ENCODE measurements at places on chromosomes 6 and 20.

- no peak for DNase-seq
Observed at GRCh38 chr6:106110164-106110826, 24.2 kb downstream of the PRDM1 start.

GRCh38 chr6:96743496-96743895 is 93.8 kb downstream of the GPR63 start:
- no peak for DNase-seq

GRCh38 chr6:144344646-144345045 is 59.5 kb downstream of the UTRN start:
- DNase-seq, result no peak

DNA sequence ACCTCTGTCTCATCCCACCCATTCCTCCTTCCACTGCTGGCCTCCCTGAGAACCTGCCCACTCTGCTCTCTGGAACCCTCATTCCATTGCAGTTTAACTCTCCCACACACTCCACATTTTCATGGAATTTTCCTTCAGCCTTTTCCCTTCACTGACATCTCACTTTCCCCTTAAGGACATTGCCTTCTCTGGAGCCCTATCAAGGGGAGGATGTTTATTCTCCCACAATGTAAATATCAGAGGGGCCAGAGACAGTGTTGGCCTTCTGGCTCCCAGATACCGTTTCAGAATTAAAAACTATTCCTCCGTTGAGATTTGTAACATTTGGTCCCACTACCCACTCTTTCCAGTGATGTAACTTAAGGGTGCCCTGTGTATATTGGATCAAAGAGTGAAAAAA is 199.5 kb upstream of the KCNK16 start:
- no peak for DNase-seq

DNA sequence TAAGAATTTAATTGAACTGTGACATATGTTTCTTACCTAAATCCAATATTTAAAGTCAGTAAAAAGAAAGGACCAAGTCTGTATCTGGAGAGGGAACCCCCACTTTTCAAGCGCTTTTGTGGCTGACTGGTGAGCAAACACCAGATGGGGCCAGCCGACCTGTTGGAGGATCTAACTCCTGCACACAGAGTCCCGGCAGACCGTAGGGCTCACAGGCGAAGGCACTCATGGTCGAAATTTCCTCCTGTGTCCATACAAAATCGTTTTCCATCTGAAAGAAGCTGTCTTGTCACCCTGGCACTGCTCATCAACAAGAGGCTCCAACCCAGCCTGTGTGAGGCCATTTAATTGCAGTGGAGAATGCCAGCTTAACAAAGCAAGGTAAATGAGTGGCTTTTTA is 94.0 kb downstream of the SCML4 start:
- no peak for DNase-seq

- no peak for DNase-seq
Observed at GRCh38 chr6:149093643-149094042, 223.9 kb upstream of the TAB2 start.

DNA sequence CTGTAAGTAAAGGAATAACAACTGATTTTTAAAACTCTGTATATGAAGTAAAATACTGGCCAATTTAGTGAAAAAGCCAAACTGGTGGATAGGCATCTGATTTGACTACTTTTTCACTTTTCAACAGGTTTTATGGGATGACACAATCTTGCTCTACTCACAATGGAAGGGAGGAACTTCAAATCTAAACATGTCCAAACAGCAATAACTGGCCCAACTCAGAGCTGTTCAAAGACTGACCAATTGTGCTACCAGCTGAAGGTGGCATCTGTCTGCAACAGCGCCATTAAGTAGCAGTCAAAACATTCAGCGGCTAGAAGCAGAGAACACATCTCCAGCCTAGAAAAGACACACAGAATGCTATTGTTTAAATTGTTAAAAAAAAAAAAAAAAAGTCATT is 44.6 kb downstream of the SESN1 start:
- DNase-seq, result no peak

- no peak for DNase-seq
Observed at GRCh38 chr20:31922181-31922580, 29.7 kb downstream of the PDRG1 start.

DNA sequence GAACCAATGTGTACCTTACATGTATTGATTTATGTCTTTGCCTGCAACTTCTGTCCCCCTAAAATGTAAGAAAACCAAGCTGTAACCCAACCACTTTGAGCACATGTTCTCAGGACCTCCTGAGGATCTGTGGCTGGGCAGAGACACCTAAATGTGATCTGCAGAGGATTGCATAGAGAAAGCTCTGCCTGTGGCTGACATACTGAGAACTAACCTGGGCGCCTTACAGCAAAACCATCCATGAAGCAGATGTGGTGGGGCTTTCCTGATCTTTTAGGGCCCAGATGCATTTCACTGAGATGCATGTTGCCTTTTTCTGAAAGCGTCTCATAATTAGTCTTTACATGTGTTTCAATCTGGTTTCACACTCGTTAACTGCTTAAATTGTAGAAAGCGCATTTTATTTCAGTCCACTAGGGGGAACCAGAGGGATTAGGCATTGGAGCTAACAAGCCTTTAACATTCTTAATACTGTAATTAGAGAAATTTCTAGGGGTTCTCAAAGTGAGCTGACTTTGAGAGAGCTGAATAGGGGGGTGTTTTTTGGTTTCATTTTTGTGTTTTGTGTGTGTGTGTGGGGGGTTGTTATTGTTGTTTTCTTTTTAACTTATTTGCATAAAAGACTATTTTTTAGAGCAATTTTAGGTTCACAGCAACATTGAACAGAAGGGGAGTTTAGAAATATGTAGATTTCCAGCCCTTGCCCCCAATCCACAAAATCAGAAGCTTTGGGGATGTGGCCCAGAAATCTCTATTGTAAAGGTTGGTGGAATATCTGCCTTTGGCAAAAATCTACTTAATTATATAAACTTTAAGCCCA is 50.9 kb upstream of the FAM184A start:
- DNase-seq, result no peak

GRCh38 chr20:43969501-43970182 is 55.0 kb downstream of the TOX2 start:
- no peak for DNase-seq

- no peak for DNase-seq
Observed at GRCh38 chr20:59289994-59290393, 10.4 kb upstream of the EDN3 start.

- DNase-seq, result no peak
Observed at GRCh38 chr6:38476141-38476540, 163.6 kb downstream of the BTBD9 start.

DNA sequence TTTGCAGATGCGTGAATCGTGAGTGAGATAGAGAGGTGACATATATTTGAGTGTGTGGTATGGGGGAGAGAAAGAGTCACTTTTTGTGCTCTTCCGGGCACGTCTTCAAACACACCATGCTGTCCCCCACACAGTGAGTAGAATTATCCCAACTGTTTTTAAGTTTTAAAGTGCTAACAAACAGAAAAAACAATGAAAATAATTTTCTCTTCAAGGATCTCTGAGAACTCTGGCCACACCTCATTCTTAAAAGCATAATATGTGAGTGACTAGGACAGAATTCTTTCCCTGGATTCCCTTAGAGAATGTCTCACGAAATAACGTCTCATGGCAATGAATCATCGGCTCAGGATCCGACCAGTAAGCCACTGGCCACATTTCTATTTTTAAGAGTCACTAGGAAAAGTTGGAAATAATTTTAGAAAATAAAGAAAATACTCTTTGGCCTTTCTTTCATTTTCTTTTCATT is 235.7 kb upstream of the ZNF217 start:
- DNase-seq, result no peak

- no peak for DNase-seq
Observed at GRCh38 chr20:45407067-45407745, 883 bp upstream of the DBNDD2 start.

GRCh38 chr6:63813566-63814120 is 178.0 kb downstream of the PHF3 start:
- no peak for DNase-seq

GRCh38 chr6:138499303-138500018 is at the start of gene NHSL1:
Gene NHSL1 (minus strand): TSS chr6:138499494. CDS start chr6:138499290, 204 bp downstream.
- DNase-seq, result no peak

- DNase-seq, result no peak
Observed at GRCh38 chr6:79627422-79627821, 3.7 kb upstream of the SH3BGRL2 start.

GRCh38 chr20:62066339-62066982 is 780 bp upstream of the TAF4 start:
- no peak for DNase-seq

DNA sequence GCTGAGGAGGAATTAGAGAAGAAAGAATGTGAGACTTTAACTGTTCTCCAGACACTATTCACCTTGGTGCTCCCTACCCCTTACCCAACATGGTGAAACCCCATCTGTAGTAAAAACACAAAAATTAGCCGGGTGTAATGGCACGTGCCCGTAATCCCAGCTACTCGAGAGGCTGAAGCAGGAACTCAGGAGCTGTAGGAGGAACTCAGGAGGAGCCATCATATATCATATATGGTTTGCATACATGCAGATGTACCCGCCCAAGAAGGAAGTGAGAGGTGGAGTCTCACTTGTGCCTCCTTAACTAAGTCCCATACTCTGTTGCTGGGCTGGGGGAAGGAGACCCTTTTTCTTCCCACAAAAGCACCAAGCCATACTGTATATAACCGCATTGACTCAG is 35.5 kb upstream of the ME1 start:
- DNase-seq, result no peak

DNA sequence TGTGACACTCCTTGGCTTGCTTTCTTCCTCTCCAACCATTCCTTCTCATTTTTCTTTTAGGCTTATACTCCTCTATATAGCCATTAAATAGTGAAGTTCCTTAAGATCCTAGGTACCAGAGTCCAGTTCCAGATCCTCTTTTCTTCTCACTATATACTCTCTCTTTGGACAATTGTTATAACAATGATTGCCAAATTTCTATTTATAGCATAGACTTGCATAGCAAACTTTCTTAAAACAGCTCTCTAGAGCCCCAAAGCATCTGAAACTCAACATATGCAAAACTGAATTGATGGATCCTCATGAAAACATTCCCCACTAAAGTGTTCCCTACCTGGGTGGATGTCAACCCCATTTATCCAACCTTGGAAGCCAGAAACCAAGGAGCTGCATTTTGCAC is 13.4 kb downstream of the PHIP start:
- no peak for DNase-seq

GRCh38 chr6:166905013-166905412 is 51.3 kb downstream of the RNASET2 start:
- no peak for DNase-seq

GRCh38 chr6:31497531-31498476 is at the start of gene MICB:
Gene MICB (plus strand): TSS chr6:31498145. CDS start chr6:31498194, 49 bp downstream.
- DNase-seq, result no peak

DNA sequence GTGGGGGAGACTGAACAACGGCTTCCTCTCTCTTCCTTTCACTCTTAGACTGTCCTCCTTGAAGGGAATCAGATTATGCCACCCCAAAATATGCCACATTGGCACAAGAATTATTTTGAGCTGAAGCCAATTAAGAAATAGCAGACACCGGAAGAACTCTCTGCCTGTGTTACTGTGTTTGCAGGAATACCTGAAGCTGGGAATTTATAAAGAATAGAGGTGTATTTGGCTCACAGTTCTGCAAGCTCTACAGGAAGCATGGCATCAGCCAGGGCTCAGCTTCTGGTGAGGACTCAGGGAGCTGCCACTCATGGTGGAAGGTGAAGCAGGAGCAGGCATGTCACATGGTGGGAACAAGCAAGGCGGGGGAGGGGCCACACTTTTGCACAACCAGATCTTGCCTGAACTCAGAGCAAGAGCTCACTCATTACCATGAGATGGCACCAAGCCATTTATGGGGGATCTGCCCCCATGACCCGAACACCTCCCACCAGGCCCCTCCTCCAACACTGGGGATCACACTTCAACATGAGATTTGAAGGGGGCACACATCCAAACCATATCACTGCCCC is 46.0 kb downstream of the PCNA start:
- no peak for DNase-seq

GRCh38 chr6:7445101-7445500 is 55.5 kb downstream of the RIOK1 start:
- DNase-seq, result no peak

DNA sequence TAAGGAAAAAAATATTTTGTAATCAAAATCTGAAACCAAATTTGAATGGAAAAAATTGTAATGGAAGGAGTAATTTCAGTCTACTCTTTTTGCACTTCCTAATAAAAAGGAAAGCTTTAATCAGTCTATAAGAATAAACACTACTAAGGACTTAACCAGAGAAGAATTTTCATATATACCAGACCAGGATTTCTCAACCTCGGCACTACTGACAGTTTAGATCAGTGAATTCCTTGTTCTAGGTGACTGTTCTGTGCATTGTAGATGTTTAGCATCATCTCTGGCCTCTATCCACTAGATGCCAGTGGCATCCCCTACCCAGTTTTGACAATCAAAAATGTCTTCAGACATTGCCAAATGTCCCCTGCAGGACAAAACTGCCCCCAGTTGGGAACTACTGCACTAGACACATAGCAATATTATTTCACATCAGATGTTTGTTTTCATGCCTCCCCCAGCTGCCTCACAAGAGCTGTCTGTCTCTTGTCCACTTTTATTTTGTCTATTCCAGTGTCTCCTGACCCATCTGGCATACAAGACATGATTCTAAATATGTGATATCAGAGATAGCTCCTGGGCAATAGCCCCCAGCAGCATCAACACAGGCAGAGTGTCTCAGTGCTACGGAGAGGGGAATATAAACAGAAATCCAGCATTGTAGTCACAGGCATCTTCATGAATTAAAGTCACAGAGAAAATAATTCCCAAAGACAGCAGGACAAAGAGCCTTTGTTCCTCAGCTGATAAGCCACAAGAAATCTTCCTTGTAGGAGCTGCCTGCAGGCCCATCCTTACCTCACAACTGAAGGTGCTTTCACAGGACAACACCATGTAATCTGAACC is 27.0 kb downstream of the DNAAF9 start:
- DNase-seq, result no peak

DNA sequence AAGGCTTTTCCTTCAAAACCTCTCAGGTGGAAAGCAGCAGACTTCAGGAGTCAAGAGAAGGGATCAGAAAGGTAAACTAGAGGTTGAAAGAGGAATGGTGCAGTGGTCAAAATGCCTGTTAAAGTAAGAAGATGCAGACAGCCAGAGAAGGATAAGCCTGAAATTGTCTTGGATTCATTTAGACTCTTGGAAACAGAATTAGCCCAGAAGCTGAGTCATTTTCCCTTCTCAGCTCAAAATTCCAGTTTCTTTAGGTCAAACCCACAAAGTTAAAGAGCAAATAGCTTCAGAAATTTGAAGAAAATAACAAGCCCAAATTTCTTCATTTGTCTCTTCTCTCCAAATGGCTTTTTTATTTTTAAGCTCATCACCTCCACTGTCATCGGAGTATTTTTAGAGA is 73.9 kb downstream of the DHX35 start:
- DNase-seq, result no peak
